ENCODE measurements at places on chromosomes 5 and 9.

DNA sequence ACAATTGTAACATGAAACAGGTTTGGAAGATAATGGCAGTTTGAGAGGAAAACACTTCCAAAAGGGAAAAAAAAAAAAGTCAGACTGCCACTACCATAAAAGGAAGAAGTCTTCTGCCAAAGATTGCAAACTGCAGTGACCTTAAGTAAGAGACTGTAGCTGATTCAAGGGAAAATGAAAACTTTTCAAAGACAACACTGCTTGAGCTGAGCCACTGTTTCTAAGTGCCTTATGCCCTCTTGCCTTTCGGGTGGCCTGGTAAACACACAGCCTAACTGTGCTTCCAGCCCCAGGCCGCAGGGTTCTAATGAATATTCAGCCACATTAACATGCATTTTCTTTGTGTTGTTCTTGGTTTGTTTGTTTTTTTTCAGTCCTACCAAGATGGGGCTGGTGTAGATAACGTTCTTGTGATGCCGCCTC, 354.6 kb downstream of the BNC2 start:
- no peak for DNase-seq

DNA sequence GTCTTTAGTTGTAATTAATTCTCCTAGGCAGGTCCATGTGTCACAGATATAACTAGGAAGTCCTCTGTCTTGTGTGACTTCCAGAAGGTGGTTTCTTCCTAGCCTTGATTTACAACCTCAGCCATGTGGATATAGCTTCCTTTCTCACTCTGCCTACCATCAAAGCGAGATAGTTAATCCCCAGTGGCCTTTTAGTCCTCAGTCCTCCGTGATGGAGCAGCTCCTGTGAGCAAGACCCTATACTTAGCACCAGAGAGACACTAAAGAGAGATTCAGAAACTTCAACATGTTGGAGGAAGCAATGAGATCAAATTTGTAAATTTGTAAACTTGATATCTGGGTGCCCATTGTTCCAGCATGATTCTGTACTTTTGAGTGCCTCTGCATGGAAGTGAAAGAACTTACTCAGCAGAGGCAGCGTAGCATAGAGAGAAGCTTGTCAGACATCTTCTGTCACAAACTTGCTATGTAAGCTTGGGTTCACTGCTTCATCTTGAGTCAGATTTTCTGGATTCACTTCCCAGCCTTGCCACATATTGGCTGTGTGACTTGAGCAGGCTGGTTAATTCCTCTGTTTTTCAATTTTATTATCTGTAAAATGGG, 170.2 kb upstream of the NR3C1 start:
- no peak for DNase-seq

- no peak for DNase-seq
Measured at GRCh38 chr9:90974016-90974415, 172.4 kb downstream of the SYK start.

GRCh38 chr9:130561056-130561455, 18.3 kb upstream of the FUBP3 start:
- no peak for DNase-seq

DNA sequence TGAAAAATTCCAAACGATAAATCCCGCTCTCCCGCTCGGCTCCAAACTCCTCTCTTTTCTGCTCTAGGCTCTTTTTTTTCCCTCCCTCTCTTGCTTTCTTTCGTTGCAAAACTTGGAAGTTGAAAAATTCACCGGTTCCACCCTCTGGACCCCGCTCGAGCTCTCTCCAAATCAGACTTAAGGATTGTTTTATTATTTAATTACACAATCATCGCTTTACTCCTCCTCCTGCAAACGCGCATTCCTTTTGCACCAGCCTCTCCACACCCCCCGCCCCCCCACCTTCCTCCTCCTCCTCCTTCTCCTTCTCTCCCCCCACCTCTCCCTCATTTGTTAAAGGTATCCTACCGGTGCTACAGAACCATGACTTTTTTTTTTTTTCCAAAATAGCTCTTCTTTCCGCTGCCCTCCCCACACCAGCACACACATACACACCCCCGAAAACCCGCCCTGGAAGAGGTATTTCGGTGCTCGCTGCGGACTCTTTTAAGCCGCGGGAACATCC, 535 bp upstream of the NFIB start:
- peak; percentile 33 for DNase-seq

DNA sequence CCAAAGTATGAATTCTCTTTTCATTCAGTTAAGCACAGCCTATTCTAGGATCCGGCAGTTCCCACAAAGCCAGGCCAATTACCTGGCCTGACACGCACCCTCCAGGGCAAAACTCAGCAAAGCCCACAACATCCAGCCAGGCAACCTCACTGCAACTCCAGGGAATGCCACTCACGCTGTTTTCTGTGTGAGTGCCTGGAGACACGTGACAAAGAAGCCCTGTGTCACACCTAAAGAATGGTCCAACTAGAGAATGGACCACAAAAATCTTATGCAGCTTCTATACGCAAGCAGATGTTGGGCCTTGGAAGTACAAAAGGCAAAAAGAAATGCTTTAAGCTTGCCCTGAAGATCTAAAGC, 20.2 kb downstream of the RETREG1 start:
- DNase-seq = no peak

DNA sequence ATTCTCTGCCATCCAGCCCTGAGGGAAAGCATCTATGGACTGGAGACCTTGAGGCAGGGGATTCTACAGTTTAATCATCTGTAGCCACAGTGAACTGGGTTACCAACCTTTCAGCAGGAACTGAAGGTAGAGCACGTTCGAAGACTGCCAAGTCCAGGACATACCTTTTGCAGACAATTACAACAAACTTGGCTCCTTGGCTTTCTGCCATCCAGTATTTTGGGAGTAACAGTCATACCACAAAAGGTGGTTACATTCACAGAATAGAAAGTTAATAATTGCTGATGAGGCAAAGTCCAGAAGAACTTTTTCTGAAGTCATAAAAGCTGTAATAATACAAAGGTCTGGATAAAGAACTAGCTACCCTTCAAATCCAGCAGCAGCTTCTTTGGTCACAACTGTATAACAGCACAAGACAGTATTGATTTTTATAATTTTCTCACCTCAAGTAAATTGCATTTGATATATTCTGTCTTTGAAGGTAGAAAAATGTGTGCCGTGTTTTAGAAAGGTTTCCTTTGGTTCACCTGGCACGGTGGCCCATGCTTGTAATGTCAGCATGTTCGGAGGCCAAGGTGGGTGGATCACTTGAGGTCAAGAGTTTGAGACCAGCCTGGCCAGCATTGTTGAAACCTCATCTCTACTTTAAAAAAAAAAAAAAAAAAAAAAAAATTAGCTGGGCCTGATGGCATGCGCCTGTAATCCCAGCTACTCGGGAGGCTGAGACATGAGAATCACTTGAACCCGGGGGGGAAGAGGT, 236.6 kb downstream of the NR3C1 start:
- no peak for DNase-seq

- no peak for DNase-seq
Measured at GRCh38 chr5:124436294-124436693, 310.1 kb downstream of the ZNF608 start.

GRCh38 chr9:32603914-32604852, 31.2 kb upstream of the NDUFB6 start:
- peak; percentile 60 for DNase-seq

DNA sequence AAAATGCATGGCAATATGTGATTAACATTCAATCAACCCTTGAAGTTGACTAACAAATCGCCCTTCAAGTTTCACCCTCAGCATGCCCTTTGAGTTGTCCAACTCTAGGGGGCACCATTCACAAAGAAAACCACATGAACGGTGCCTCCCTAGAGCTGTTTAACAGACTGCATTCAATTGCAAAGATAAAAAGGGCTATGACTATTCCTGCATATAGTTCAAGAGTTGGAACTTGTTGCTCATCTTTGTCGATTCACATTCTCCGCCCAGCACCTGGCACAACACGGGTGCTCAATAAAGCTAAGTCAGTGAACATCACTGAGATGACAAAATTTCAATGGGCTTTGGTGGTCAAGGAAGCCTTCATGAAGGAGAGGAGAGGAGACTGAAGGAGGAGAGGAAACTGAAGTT, 69.6 kb upstream of the SLC30A5 start:
- DNase-seq = peak; percentile 43

DNA sequence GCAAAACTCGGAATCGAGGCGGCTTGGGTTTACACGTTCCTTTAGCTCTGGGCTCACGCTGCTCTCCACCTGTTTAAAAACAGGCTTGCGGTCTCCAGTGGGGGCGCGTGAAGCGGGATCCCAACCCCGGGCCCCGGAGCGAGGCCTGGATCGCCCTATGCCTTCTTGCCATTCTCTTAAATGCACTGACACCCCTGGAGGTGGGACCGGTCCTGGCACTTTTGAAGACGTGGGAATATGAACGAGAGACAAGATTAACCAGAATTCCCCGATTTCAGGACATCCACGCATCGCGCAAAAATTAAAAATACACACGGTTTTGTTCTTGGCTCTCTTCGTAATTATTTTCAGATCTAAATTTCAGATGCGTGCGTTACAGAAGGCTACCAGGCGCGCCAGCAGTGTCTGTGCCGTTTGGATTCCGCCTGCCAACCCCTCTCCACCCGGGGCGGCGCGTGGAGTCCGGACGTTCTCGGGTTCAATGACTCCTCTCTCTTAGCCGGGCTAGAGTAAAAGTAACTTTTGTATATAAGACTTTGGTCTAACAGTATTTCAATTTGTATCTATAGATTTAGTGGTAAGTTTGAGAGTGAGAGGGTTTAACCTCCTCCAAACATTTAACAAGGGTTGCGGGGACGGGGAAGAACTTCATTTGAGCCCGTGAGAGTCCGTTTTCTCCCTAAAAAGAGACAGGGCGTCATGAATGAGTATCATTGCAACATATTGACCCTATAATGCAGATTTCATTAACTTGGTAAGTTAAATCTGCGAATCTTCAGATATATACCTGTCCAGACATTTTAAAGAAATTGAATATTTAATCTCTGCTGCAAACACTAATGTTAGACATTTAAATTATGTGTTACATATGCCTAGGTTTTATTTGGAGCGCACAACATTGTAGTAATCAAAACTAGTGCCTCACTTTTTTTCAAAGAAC, 3.8 kb downstream of the FOXD1 start:
- no peak for DNase-seq

DNA sequence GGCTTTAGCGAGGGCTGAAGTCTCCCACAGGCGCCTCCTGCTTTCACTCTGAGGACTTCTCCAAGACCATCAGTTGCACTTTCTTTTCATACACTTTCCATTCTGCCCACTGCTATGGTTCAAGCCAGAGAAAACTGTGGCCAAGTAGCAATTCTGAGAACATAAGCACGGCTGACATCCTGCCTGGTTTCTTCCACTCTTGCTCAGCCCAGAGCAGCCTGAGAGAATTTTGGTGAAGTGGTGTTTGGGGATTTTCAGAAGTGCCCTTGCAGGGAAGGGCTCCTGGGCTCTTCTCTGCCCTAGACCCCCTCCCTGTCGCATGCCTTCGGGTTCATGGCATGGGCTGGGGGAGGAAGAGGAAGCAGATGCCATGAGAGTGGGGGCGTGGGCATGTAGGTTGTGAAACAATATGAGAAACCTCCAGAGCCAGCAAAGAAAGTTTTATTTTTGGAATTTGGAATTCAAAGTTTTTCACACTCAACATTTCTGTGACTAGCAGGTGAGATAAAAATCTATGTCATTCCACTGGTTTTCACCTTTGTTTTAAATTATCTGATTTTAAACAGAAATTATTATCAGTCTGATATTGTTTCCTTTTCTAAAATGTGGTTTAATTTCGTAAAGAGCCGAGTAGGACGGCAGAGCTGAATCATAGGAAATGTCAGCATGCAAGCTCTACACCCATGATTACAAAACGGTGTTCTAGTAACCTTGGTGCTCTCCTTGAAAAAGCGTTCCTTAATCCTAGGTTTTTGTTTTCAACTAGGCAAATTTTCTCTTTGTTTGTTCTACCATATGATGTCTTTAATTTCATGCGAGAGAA, 27.8 kb upstream of the TNFSF8 start:
- no peak for DNase-seq

DNA sequence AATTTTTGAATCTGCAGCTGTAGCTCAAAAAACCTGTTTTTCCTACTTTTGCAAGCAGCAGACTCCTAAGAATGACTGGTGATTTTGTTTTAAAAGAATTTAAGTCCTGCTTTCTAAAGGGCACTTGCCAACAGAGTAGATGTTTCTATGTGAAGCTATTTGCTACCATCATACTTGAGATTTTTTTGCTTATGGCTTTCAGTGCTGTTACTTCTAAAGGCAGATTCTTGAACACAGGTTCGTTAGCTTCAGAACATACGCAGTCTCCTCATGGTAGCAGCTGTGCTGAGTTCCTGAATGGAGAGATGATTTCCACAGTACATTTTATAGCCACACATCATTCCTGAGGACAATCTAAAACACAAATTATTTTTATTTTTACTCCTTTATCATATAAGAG, 24.4 kb upstream of the ELL2 start:
- no peak for DNase-seq

GRCh38 chr9:129027685-129028191, 393 bp downstream of the SH3GLB2 start:
- peak; percentile 77 for DNase-seq

DNA sequence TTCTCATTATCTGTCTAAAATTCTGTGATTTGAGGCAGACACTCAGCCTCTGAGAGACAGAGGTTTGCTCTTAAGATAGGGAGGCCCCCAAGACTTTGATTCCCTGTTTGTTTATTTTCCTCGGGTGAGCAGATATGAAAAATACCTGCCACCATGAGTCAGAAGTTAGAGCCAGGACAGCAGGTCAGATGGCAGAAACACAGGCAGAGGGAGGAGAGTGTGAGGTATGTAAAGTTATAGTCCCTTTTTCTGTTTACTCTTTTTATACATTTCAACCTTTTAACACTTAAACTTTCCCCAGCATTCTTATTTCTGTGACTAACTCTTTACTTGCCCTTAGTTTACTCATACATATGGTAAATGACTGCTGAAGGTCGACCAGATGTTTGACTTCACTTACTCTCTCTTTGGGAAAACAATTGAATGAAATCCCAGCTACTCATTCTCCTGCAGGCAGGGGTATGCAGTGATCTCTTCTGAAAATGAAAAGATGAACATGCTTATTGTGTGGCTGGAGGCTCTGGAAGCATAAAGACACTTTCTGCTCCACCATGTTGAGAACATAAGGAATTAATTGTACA, 383.8 kb downstream of the NTRK2 start:
- DNase-seq = no peak

- no peak for DNase-seq
Measured at GRCh38 chr9:133467101-133467500, 7.3 kb downstream of the CACFD1 start.

DNA sequence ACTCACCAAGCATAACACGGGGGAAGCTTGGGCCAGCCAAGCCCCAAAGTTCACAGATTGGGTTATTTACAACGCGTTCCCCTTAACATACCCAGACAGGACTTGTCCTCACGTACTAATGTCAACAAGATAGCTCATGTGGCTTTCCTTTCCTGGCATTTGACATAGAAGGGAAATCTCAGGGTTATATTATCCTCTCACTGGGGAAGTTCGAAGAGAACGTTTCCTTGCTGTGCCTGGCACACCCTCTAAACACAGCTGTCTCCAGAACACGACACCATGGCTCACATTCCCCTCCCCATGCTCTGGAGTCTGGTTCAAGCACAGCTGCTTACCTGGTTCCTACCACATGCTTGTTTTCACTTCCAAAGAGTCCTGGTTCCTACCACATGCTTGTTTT, 46.8 kb upstream of the OTULINL start:
- no peak for DNase-seq

- no peak for DNase-seq
Measured at GRCh38 chr5:40409601-40410000, 270.1 kb upstream of the PTGER4 start.

Data from WERI-Rb-1 (cell line).